ENCODE measurements at places on chromosomes 4 and X.

GRCh38 chrX:53249408-53250042 lies 24.5 kb upstream of the KDM5C start:
- no peak for DNase-seq

GRCh38 chr4:103982454-103982853 lies 262.7 kb upstream of the TACR3 start:
- no peak for DNase-seq

- DNase-seq, result no peak
Measured at GRCh38 chr4:81549984-81550383, 78.3 kb upstream of the RASGEF1B start.

- no peak for DNase-seq
Measured at GRCh38 chrX:45143455-45143854, 57.2 kb downstream of the DIPK2B start.

DNA sequence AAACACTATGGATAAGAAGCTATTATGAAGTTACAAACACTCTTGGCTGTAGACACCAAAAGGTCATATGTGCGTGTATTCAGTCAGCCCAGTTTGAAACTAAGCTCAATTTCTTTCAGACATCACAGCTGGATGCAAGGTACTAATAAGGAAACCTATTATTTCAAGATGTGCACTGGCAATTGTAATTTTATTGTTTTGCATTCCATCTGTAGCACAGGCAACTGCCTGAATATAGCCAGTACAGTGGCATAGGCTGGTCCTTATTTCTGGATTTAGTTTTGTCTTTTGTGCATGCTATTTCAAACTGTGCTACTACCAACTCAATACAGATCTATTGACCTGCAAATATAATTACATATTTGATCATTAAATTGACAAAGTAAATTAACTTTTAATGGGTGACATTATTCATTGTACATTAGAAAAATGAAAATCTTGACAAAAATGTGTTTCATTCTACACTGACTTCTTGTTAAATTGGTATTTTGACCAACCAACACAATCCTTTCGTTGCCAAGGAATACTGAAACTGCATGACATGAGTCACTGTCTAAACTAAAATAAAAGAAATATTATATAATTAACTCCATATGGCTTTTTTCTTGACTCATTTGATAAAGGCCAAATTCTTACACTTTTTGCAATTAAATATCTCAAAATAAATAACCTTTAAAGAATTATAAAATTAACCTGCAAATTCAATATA lies 594.3 kb upstream of the ADGRL3 start:
- DNase-seq, result no peak

DNA sequence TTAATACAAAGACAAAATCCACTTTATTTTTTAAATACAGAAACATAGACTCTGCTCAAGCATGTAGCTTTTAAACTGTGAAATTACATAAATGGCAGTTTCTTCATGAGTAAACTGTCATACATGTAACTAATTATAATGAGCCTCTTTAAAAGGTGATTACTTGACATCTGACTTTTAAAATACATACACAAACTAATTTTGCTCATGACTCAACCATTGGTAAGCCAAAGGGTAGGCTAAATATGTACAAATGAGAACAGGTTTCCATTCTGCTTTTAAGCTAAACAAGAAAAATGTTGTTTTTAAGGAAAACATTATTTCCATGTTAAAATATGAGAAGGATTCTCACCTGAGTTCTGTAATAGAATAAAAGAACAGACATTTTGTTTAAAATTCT lies 27.9 kb downstream of the CAMK2D start:
- DNase-seq, result no peak

GRCh38 chr4:147518846-147519767 lies 38.2 kb downstream of the EDNRA start:
- peak; percentile 57 for DNase-seq

GRCh38 chr4:173535957-173536356 lies 5.9 kb upstream of the HAND2 start:
- DNase-seq, result no peak

DNA sequence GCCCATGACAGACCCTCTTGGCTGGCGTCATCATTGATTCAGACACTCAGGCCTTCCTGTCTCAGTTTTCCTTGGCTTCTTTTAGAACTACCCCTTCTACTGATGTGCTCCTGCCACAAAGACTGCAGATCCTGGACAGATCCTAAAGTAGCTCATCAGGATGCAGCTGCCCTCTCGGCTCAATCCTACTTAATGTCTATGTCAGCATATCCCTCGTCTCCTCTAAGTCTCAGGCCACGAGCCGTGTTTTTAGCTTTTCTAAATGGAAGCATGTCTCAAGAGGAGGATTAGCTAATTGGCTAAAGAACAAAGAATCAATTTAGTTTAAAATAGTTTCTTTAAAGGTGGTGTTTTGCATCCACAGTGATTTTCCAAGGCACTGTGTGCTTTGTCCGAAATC lies 447.7 kb downstream of the STIM2 start:
- DNase-seq, result no peak

- DNase-seq, result no peak
Measured at GRCh38 chr4:83110970-83111750, 3.4 kb downstream of the PLAC8 start.

GRCh38 chrX:38277802-38278201 lies 49.5 kb downstream of the RPGR start:
- no peak for DNase-seq

- no peak for DNase-seq
Measured at GRCh38 chrX:44747317-44747716, 96.5 kb upstream of the DUSP21 start.

DNA sequence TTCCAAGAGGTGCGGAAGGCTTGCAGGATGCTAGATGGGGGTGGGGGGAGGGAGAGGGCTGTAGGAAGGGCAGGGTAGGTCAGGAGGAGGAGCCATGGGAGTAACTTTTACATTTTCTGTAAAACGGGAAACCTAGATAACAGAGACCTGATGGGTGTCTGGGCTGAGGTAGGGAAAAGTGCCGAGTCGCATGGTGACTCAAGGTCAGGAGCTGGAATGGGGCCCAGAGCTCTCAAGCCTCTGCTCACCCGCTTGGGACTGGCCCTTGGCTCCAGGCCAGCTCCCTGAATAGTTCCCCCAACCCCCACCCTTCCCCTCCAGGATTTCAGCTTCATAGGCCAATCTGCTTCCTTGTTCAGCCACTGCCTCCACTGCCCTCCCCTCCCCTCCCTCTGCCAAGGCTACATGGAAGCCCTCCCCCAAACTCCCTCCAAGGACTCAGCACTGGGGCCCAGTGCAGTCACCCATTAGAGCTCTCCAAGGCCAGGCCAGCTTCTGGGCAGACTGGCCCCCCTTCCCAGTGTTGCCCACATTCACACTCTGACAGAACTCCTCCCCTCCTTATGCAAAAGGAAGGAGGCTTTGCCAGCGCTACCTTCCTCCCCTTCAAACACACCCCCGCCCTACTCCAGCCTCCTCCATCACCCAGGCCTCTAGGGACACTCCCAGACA lies 43.6 kb downstream of the TSC22D3 start:
- DNase-seq, result peak; percentile 39

- DNase-seq, result no peak
Measured at GRCh38 chr4:147760695-147761094, 28.8 kb downstream of the ARHGAP10 start.

DNA sequence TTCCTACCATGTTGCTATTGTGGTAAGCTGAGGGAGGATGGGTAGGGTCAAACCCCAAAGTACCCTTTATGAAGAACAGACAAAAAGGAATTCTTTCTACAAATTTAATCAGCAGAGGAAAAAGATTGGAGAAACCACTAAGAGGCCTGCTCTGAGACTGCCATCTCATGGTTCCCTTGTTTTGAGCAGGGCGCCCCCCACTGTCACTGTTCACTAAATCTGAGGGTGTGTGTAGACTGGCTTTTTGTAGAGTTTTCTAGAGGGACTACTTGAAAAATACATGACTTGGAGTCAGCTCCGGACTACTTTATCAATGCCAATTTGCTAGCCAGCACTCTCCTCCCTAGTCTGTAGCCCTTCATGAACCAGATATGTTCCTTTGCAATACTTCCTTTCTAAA lies 324.8 kb downstream of the FRMPD4 start:
- no peak for DNase-seq

DNA sequence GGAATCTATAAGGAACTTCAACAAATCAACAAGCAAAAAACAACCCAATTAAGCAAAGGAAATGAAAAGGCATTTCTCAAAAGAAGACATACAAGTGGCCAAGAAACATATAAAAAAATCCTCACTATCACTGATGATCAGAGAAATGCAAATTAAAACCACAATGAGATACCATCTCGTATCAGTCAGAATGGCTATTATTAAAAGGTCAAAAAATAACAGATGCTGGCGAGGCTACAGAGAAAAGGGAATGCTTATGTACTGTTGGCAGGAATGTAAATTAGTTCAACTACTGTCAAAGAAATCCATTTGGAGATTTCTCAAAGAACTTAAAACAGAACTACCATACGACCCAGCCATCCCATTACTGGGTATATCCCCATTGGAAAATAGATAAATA lies 292.4 kb upstream of the FAT1 start:
- DNase-seq, result no peak

- DNase-seq, result no peak
Measured at GRCh38 chr4:7850489-7850888, 89.2 kb downstream of the AFAP1 start.

DNA sequence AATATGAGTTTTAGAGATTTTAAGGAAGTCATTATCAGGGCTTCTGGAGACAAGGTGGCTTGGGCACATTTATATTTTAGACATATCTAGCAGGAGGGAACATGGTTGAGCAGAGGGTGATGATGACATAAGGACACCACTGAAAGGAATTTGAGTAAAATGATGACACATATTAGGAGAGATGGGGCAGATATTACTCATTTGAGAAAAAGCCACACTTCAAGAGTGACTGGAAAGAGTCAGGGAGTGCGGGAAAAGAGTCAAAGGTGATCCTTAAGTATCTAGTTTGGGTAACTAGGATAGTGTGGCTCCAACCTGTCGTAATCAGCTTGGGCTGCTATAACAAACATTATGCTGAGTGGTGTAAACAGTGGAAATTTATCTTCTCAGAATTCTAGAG lies 377.7 kb downstream of the PACRGL start:
- DNase-seq, result no peak

DNA sequence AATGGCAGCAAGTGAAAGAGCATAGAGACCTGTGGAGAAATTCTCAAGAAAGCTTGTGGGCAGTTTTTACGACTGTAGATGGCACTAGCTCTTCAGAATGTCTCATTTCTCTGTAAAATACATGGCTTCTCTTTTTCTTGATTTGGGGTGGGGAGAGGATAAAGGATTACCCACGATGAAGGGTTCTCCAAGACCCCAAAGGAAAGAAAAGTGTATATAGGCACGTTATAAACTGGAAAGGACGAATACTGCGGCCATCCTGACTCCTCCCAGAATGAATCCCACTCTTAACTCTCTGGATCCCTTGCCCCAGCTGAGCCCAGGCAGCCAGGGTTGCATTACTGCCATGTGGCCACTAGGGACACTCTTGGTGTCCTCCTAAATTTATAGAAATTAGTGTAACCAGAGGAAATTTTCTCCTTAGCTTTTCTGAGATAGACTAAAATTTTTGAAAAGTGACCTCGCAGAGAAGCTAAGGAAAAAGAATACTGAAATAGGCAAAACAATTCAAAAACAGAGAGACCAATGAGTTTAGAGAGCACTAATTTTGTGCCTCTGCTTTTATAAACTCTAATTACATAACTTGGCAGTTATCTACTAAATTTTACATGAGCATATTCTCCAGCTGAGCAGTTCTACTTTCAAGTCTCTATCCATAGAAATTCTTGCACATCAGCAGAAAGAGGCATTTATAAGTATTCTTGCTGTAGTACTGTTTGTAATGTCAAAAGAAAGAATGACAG lies 37.8 kb upstream of the PCDH19 start:
- peak; percentile 73 for DNase-seq

DNA sequence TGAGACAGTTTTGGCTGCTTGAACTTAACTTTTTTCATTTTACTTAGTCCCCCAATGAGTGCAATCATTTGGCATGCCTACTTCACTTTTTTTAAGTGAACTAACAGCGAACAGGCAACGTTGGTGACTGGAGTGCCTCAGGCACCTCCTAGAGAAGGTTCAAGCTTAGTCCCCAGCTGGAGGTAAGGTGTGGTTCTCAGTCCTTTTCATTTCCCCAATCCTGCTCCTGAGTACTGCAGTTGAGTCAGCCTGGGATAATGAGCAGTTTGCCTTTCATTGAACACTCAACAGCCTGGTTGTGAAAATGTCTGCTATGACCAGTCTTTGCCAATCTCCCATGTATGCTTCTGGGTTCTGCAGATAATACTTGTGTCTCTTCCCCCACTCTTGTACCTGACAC lies 109.5 kb downstream of the CDKL5 start:
- no peak for DNase-seq

GRCh38 chrX:121216641-121217374 lies 169.4 kb downstream of the GLUD2 start:
- DNase-seq, result no peak

DNA sequence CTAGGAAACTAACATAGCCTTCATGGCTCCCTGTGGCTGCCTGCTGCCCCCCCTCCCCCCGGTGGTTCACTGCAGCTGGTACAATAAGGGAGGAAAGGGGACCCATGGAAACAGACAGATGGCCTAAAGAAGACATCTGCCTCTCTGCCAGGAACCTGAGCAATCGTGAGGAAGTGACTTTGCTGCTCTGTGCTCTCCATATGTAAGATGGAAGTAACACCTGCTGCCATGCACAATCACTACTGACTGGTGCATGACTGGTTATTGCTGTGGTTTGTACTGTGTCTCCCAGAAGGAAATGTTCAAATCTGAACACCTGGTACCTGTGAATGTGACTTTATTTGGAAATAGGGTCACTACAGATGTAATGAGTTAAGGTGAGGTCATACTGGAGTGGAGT lies 43.6 kb downstream of the CD99L2 start:
- no peak for DNase-seq

GRCh38 chr4:7150036-7150635 lies 42.2 kb upstream of the SORCS2 start:
- no peak for DNase-seq

GRCh38 chrX:72540318-72540717 lies 32.3 kb downstream of the HDAC8 start:
- no peak for DNase-seq

DNA sequence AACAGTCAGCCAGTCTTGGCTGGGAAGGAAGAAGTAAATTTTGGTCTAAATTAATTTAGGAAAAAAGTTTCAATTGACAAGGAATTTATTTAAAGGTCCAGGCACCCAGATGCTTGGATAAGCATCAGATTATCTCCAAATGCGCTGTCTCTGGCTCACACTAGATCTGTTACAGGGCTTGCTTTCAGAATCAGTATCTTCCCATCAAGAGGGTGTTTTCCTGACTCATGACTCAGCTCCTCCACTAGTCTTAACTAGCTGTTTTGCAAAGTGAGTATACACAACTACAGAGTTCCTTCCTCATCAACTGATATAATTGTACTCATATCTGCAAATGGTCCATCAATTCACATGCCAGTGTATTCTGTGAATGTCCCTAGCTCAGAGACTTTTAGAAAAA lies 482.1 kb upstream of the CPEB2 start:
- no peak for DNase-seq

GRCh38 chr4:163378661-163379060 lies 35.0 kb downstream of the NPY5R start:
- no peak for DNase-seq

DNA sequence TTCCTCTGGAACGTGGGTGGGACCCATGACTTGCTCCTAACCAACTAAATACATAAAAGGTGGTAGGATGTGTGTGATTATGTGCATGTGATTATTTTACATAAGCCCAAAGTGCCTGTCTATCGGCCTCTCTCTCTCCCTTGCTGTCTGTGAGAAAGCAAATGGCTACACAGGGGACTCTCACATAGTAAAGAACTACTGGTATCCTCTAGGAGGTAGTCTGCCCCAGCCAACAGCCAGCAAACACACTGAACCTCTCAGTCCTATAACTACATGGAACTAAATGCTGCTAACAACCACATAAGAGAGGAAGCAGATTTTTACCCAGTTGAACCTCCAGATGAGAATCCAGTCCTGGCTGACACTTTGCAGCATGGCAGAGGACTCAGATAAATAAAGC lies 1249.4 kb downstream of the ADGRL3 start:
- DNase-seq, result no peak
